EL (cell line): ENCODE measurements at places on chromosomes 11 and 22.

- peak; percentile 84 for DNase-seq
These were observed 6.4 kb downstream of the BIRC3 start for GRCh38 chr11:102323542-102324251.

DNA sequence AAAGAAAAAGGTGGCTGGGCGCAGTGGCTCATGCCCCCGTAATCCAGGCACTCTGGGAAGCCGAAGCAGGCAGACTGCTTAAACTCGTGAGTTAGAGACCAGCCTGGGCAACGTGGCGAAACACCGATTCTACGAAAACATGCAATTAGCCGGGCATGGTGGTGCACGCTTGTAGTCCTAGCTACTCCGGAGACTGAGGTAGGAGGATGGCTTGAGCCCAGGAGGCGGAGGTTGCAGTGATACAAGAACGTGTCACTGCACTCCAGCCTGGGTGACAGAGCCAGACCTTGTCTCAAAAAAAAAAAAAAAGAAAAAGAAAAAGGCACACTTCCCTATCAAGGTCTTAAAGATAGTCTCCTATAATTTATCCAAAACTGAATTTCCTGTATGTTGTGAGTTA, 39.4 kb downstream of the DGCR2 start:
- no peak for DNase-seq

- no peak for DNase-seq
These were observed 40.1 kb downstream of the BDNF start for GRCh38 chr11:27660171-27660570.

GRCh38 chr11:15195454-15196200, 80.9 kb downstream of the INSC start:
- no peak for DNase-seq

GRCh38 chr22:45163099-45163450, 650 bp upstream of the NUP50 start:
- DNase-seq: peak; percentile 43

- no peak for DNase-seq
These were observed 16.9 kb upstream of the C22orf42 start for GRCh38 chr22:32175683-32176644.

DNA sequence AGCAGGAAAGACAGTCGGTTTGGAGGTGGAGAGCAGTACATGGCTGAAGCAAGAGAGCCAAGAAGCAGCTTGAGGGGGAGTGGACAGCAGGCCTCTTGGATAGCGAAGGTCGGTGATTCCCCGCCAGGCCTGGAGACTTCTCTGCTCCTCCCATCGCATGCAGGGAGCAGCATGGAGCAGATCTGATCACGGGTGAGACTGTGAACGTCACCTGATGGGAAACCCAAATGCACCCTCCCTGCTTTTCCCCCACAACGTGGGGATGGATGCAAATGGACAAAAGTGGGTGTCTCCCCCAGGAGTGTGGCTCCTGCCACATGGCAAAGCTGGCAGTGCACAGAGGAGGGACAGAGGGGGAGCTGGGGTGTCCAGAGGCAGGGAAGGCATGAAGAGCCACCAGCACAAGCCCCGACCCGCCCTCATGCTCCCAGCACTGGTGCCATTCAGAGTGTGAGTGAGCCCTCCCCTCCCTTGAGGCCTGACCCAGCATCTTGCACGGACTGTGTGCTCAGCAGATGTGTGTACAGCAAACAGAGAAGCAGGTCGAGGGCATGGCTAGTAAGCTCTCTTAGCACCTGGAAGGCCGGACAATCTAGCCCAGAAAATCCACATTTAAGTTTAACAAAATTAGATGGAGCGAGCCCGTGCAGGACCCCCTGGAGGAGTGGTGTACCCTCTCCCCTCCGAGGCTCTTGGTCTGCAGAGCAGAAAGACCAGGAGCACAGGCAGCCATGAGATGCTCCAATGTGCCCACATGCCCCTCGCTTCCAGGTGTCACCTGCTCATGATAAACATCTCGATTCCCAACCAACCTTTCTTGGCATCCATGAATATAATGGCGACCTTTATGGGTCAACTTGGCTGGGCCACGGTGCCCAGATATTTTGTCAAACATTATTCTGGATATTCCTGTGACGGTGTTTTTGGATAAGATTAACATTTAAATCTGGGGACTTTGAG, 661.7 kb downstream of the TBC1D22A start:
- no peak for DNase-seq

DNA sequence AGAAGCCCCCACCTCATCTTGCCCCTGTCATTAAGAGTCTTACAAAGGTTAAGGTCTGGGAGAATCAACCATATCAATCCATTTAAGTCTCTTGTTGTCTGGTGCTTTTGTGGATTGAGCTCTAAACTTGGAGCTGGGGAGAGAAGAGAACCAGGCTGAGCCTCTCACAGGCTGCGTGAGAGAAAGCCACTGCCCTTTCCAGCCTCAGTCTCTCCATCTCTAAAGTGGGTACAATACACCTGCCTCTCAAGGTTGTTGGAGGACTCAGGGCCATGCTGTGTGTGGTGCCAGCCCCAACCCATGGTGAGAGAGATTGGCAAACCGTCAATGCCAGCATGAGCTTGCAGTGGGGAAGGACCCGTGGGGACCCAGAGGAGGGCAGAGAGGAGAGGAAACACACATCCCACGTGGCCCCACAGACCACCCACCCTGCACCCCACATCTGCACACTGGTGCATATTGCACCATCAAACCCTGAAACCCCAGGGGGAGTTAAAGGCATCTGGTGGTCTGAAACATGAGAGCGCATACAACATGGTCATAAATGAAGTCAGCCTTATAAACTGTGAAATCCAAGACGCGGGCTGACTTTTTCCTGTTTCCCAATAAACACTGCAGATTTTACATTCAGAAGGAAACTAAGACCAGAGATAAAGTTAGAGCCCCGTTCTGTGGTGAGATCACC, 27.5 kb upstream of the FBLN1 start:
- no peak for DNase-seq

DNA sequence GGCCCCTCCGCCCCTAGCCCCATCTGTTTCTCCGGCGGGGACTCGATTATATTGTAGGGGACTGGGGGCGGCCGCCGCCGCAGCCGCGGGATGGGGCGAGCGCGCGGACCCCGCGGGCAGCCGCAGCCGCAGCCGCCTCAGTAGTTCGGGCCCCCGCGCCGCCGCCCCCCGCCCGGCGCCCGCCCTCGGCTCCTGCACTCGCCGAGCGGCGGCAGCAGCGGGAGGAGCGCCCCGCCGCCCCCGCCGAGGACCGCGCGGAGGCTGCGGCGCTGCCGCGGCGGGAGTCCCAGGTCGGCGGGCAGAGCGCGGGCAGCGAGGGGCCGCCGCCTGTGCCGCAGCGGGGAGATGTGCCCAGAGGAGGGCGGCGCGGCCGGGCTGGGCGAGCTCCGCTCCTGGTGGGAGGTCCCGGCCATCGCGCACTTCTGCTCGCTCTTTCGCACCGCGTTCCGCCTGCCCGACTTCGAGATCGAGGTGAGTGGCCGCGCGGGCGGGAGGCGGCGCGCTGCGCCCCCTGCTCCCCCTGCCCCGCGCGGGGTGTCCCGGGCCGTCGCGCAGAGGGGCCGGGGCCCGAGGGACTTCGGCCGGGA, at the start of gene CECR2:
Gene CECR2, plus strand, starts transcription at position 22 of the 587 bp plus-strand sequence. Its CDS starts 324 bp downstream, at position 346.
- no peak for DNase-seq

DNA sequence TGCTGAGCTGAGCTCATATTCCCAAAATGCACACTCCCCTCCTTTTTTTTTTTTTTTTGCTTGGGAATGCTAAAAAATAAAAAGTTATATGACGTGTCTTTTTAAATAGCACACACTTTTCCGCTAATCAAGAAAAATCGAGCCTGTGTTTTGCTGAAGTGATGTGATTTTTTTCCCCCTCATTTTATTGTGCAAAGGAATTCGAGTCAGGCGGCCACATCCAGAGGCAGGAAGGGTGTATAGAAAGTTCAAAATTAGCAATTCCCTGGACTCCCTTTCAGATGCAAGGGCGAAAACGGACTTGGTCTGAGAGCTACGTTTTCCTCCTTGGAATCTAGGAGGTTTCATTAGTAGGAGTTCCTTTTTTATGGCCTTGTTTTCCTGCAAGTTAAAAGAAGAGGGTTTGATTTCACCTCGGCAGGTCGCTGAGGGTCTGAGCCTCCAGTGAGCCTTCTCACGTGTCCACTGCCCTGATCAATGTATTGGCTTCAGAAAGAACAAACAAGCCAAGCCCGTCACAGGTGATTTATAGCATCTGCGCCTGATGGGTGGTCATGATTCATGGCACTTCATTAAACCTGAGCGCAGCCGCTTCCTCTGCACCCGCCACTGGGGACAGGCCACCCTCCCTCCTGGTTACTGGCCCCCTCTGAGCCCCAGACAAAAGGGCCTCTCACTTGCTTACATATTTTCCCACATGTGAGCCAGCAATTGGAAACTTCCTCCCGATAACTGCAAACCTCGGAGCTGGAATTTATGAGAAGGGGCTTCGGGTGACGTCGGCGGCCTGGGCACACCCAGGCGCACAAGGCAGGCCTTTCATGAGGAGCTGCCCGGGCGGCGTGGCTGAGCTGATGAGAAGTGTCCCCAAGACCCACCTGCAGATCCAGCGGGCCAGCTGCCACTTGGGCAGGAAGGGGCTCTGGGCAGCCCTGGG, 64.4 kb upstream of the LINC01488 start:
- no peak for DNase-seq

GRCh38 chr11:17960091-17960490, 52.8 kb downstream of the SERGEF start:
- no peak for DNase-seq

- DNase-seq: no peak
These were observed 23.8 kb downstream of the SDHAF2 start for GRCh38 chr11:61453695-61454094.

DNA sequence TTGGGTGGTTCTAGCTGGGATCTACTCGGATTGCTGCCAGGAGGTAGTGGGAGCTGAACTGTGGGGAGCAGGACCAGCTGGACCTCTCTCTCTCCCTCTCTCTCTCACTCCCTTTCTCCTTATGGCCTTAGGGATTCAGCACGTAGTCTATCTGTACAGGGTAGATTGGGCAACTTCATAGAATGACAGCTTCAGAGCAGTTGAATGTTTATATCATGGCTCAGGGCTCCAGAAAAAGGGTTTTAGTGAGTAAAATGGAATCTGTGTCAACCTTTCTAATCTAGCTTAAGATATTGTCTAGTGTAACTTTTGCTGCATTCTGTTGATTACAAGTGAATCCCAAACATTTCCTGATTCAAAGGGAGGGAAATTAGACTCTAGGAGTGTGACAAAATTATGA, 127.7 kb upstream of the PDGFD start:
- DNase-seq: no peak

DNA sequence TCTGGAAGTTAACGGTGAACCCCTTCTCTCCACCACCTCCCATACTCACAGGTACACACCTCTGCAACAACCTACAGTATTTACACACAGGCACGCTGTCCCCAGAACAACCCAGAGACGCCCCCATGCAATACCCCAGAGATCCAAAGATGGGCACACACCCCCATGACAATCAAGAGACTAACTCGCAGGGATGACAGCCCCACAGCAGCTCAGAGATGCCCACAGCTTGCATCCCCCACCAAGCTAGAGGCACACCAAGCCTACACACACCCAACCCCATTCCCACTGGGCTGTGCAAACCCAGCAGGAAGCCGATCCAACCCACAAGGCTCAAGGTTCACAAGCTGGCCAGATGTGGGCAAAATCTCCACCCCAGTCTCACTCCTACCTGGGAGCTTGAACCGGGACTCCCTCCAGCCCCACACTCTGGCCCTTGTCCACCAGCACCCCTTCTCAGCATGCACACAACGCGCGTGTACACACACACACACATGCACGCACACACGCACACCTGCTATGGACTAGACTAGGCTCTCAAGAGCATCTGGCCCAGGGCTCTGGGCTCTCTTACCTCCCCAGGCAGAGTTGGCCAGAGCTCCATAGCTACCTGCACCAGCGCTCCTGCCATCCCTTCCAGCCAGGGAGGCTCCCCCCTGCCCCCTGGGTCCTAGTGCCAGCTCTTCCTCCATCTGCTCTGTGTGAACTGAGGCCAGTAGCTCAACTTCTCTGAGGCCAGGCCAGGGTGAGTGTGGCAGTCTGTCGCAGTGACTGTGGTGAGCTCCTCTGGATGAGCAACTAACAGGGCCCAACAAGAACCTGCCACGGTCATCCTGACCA, 11.5 kb downstream of the STARD10 start:
- DNase-seq: no peak

DNA sequence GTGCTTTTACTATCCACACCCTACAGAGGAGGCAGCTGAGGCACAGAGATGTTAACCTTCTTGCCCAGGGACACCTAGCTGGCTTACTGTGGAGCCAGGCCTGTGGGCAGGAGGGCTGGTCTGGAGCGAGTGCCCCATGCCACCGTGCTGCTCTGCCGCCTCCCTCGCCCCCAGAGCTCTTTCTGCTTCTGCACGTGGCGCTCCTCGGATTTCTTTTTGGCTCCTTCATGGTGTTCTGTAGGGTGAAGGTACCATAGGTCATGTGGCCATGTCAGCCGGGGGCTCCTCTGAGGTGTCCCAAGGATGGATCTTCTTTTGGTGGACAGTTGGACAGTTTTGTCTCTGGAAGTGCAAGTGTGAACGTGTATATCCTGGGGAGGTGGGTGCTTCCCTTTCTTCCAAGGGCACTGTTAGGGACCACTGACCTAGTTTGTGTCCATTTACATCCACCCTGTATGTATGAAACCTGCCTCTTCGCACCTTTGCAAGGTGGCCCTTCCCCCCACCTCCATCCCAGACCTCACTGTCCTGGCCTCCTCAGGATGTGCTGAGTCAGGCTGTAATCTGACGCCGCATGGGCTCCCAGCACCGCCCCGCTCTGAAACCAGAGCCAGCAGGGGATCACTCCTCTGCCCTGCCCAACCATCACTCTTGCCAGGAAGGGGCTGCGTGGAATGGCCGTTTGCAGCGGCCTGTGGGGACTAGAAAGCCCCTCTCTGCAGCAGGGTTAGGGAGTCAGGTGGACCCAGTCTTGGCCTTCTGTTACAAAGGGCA, 31.7 kb downstream of the POLR3H start:
- peak; percentile 76 for DNase-seq

DNA sequence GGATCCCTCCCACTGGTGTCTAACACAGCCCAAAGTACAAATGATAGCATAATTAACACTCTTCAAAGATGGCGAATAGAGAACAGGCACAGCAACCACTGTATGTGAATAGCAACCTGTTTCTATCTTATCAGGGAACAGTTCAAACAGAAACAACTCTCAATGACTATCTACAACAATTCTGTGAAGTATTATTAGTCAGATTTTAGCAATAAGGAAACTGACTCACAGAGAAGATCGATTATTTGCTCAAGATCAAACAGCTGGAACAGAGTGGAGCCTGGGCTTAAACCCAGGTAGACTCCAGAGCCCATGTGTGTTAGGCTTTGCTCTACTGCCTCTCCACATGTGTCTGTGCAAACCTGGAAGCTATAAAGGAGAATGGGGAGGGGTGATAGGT, 88.7 kb downstream of the C11orf58 start:
- DNase-seq: no peak

DNA sequence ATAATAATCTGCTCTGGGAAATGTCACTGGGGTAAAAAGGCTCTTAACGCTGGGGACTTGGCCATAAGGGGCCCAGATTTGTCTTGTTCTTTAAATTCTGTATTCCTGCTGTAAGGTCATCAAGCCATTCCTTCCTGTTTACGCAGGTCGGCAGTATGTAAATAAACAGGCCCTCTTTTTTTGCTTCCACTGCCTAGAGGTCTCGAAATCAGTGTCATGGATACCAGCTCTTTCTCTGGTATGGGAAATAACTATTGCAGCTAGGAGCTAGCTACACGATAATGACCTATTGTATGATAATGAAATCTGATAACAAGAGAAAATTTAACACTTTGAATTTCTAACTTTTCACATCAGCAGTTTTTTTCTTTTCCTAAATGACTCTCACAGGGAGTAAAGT, 209.2 kb upstream of the NARS2 start:
- DNase-seq: no peak
